CD8-positive, alpha-beta T cell (primary cell): ENCODE measurements at places on chromosomes 7 and 10.

GRCh38 chr7:149569726-149570422 is 72.3 kb upstream of the ZNF746 start:
- DNase-seq = no peak

GRCh38 chr7:68873616-68874015 is 724.7 kb upstream of the AUTS2 start:
- no peak for DNase-seq

DNA sequence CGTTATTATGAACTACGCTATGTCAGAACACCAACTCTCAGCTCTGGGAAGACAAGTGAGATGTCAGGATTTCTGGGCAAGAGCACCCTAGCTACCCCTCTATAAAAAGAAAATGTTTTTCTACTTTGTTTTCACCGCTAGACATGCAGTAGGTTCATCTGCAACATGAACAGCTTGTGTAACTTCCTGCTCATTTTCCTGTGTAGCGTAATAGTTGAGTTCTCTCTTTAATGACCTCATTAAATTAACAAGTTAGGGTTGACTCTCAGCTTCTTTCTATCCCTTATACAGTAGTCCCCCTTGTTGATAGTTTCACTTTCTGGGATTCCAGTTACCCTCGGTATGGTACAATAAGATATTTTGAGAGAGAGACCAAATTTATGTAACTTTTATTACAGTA is 329.4 kb upstream of the ZNF32 start:
- DNase-seq = no peak

- DNase-seq = no peak
Observed at GRCh38 chr7:19707240-19707639, 1.6 kb downstream of the POLR1F start.

DNA sequence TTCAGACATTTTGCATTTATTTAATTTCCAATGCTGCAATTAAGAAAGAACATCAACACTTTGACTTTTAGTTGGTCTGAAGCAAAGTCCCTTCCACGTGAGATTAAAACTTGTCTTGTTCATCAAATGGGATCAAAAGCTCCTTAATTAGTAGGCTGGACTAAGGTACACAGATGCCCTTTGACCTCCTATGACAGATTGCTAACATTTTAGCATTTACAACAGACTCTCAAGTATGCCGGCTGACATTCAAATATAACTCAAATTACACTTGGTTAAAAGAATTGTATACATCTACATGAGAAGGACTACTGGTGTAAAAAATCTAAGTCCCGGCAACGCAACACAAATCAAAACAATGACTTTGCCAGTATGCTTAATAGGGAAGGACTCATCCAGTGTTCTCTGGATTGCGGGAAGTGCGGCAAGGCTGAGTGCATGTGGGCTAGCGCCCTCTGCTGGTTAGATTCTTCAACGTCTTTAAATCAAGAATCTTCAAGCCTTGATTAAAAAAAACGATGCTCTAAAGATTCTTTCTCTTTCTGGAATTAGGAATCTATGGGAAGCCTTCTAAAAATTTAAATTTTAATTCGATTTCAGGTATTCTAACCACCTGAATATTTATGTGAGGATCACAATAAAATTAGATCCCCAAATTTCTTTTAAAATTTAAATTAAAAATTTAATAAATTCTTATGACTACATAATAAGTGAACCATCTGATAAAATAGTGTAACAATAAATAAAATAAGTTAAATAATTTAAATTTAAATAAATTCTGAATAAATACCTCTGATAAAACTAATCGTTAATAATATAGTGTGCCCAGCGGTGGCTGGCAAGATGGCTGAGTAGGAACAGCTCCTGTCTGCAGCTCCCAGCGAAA is 444.7 kb downstream of the DGKB start:
- DNase-seq = no peak

GRCh38 chr10:121015916-121016315 is 164.8 kb downstream of the WDR11 start:
- DNase-seq = no peak

GRCh38 chr7:108246227-108246837 is 116.2 kb upstream of the LAMB4 start:
- DNase-seq = no peak

GRCh38 chr10:100448951-100449350 is 13.9 kb upstream of the WNT8B start:
- DNase-seq = no peak

DNA sequence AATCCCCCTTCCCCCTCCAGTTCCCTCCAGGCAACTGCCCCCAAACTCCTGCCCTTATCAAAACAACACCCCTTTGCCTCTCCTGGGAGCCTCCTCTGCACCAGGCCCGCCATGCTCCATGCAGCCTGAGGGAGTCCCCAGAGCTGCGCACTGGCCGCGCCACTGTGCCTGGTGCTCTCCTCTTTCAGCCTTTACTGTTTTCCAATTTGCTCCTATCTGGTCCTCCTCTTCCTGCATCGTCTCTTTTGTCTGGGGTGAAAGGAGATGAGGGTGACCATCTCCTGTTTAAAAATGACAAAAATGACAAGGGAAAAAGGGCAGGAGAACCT is 165.8 kb upstream of the ADCY1 start:
- DNase-seq = no peak

GRCh38 chr10:120945182-120945581 is 94.0 kb downstream of the WDR11 start:
- DNase-seq = no peak

DNA sequence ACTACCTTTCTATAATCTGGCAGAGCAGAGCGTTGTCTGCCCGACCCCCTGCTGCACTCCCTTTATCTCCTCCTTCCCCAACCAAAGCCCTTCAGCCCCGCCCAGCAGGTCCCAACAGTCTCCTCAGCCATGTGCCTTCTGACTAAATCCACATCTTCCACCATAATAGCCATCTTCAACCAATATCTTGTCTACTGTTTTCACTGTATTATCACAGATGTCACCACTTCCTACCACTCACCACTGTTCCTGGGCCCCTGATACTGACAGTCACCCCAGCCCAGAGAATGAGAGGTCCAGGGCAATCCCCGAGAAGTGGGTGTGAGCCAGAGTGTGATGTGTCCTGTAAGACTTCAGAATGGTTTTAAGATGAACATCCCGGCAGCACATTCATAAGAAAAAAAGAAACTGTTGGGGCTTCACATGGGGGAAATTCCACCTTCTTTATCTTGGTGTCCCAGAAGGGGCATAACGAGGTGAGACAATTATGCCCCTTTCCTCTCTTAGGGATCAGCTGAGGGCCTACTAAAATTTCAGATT is 25.3 kb downstream of the CCDC6 start:
- peak; percentile 22 for DNase-seq

GRCh38 chr10:110759523-110759922 is 112.2 kb upstream of the PDCD4 start:
- no peak for DNase-seq

GRCh38 chr10:113129117-113129516 is 179.1 kb downstream of the TCF7L2 start:
- no peak for DNase-seq

GRCh38 chr10:51524041-51524440 is 175.4 kb downstream of the CSTF2T start:
- no peak for DNase-seq

GRCh38 chr7:69193061-69193460 is 405.2 kb upstream of the AUTS2 start:
- no peak for DNase-seq

DNA sequence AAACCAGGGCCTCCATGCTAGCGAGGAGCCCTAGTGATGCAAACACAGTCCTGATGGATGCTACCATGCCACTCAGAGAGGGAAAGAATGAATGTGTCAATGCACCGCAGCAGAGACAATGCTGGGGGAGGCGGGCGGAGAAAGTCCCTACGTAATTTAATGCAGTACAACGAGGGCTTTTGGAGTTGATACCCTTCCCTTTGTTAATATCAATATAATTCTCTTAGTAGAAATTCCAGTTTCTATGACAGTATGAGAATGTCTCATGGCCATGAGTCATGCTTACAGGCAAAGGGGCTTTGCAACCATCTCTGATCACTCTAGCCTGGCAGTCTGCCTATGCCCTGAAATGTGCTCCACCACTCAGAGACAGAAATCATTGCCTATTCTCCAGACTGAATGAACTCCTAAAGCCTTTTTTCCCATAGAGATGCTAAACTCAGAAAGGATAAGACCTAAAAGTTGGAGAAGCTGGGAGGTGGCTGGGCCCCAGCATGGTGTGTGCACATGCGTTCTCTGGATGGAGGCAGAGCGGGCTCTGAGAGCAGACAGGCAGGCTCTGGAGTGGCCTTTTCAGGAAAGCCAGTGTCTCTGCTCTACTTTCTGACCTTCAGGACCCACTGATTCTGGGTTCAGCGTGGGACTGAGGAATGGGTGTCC is 20.3 kb upstream of the GIMAP2 start:
- DNase-seq = peak; percentile 47

GRCh38 chr7:99272476-99273045 is at the start of gene MYH16:
Gene MYH16, plus strand, starts transcription at chr7:99272839.
- no peak for DNase-seq

- DNase-seq = no peak
Observed at GRCh38 chr10:60778971-60779796, 906 bp downstream of the CDK1 start.

DNA sequence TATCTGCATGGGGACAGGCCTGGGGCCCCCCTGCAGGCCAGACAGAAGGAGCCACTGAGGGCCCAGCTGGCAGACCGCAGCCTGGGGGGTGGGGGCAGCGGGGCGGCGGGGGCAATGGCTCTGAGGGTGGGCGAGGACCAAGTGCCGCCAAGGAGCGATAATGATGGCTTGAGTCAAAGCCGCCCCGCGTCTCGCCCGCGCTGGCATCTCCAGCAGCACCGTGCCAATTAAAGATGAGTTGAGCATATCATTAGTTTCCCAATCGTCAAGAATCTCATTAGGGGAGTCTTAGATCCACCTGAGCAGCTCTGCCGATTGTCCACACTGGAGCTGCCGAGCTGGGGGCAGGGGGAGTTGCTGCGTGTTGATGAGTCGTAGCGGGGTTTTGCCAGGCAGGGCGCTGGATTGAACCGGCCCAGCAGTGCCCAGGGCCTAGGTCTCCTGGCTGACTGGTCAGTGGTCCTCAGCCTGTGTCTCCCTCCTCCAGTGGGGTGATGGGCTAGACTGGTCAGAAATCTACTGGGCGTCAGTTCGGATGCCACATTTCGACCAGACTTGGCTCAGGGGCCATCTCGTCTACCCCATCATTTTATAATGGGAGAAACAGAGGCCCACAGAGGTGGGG is 41.0 kb upstream of the PSMG3 start:
- DNase-seq = no peak

GRCh38 chr10:64573623-64574325 is 1052.6 kb downstream of the REEP3 start:
- no peak for DNase-seq

DNA sequence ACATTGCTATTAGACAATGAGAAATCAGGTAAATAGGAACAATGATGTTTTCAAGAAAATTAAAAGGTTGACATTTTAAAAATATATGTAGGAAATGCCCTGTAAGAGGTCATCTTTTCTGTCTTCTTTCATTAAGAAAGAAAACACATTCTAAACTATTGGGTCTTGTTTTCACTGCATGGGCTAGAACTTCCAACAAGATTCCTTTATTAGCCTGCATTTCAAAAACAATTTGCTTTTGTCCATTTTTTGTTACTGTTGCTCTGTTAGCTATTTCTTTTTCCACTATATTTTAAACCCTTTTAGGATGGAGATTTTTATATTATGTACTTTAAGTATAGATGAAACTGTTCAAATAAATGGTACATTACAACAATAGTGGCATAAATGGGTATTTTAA is 9.2 kb downstream of the REEP3 start:
- DNase-seq = no peak

DNA sequence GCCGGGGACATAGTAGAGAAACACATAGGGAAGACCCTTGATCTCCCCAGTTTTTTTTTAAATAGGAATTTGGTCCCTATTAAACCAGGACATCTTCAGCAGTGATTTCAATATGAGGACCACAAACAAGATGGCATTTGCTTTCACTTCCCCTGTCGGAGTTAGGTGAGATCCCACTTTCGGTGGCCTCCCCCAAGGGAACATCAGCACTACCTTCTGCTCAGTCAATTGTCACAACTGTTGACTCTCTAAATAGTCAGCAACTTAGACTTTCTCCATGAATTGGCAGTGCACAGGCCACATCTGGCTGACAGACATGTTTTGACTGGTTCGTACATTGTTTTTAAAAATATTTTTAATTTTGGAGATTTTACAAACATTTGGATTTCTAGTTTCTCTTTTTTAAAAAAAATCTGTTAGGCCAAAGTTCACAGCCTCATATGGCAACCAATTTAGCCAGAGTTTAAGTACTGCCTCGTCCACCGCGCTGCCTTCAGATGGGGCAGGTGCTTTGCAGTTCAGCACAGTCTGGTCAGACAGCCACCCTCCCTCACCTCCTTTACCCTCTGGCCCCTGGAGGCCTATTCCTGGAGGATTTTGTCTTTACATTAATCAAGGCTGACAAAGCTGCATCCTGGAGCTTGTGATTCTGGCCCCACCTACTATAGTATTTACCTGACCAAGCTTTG is 139.2 kb upstream of the PRR15 start:
- no peak for DNase-seq

GRCh38 chr10:78749200-78749599 is 319.6 kb upstream of the ZMIZ1 start:
- DNase-seq = no peak

- no peak for DNase-seq
Observed at GRCh38 chr10:5271526-5271925, 74.9 kb downstream of the AKR1C4 start.

- DNase-seq = no peak
Observed at GRCh38 chr10:113858541-113858940, 4.1 kb downstream of the NHLRC2 start.

DNA sequence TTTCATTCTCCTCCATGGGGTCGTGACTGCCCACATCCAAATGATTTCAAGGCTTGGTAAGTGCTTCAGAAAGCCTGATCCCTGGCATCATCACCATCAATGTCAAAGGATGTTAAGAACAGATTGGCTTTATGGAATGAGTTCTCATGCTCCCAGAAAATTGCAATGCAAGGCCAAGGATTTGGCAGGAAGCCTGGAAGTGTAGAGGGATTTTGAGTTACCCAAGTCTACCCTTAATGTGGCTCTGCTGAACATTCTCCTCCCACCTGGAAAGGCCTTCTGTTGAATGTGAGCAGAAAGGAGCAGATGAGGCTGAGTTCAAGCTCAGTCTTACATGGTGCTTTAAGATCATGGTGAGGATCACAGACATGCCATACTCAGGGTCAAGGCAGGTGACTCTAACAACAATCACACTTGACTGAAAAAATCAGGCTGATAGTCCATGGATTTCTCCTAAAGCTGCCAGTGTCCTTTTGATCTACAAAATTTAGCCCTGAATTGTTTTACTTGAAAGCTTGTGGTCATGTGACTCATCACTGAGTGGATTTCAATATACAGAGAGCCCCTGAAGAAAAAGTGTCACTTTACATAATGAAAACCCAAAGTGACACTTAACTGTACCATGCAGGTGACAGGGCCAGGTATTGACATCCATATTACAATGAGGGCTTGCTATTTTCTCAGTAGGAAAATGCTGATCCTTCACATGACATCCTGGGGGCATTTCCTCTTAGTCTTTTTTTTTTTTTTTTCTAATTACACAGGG is 111.1 kb upstream of the PDLIM1 start:
- DNase-seq = no peak

- DNase-seq = no peak
Observed at GRCh38 chr10:62037890-62038608, 136.6 kb downstream of the ARID5B start.
